ENCODE measurements at places on chromosomes 7 and 10. TPM values are rescaled to one million over a fixed set of nuclear protein-coding genes. Genes with fewer than 3 reads are reported as not detected.

The AKR1C4 gene
- 0.52 TPM for polyA plus RNA-seq

GRCh38 chr7:50369143-50370026, 64.9 kb downstream of the IKZF1 start:
- DNase-seq, result no peak
- H3K36me3 ChIP-seq, result no peaks in the 10 kb centered on the region
- H3K27me3 ChIP-seq, result no peaks in the 10 kb centered on the region

The ADAM12 gene
- 4.9 TPM for polyA plus RNA-seq

GRCh38 chr7:73354821-73355220, 26.9 kb downstream of the FKBP6 start:
- no peak for DNase-seq
- peaks cover 8% of the 10 kb centered on the region for H3K4me1 ChIP-seq

- H3K36me3 ChIP-seq, result no peaks in the 10 kb centered on the region
- no peaks in the 10 kb centered on the region for H3K27me3 ChIP-seq
- H3K4me3 ChIP-seq, result no peak overlapping the region
These were observed 183.0 kb downstream of the ARID5B start for GRCh38 chr10:62084451-62084850.

GRCh38 chr10:112622786-112623185, 175.8 kb downstream of the VTI1A start:
- no peak overlapping the region for H3K4me3 ChIP-seq
- H3K4me1 ChIP-seq, result peaks cover 13% of the 10 kb centered on the region
- H3K27me3 ChIP-seq, result no peaks in the 10 kb centered on the region
- no peak overlapping the region for H3K27ac ChIP-seq

The IQUB gene
- polyA plus RNA-seq, result 0.79 TPM

DNA sequence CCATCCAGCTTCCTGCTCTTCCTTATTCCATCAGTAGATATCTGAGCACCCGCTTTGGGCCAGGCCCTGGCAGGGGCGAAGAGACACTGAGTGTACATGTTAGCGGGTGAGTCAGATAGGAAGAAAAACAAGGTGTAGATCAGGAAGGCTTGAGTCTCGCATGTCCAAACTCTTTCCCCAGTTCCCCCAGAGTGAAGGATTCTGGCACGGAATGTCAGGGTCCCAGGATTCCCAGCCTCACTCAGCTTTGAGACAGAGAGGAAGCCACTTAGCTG, 24.1 kb upstream of the CHST15 start:
- H3K36me3 ChIP-seq, result no peaks in the 10 kb centered on the region
- no peaks in the 10 kb centered on the region for H3K4me1 ChIP-seq
- DNase-seq, result no peak
- no peaks in the 10 kb centered on the region for H3K27me3 ChIP-seq
- H3K4me3 ChIP-seq, result no peak overlapping the region
- H3K27ac ChIP-seq, result no peak overlapping the region

Measured in hepatocyte (in vitro differentiated cells).